ENCODE measurements at places on chromosomes 2 and 18.

GRCh38 chr2:69253611-69254301 is 133.3 kb downstream of the GFPT1 start:
- no peak for DNase-seq

DNA sequence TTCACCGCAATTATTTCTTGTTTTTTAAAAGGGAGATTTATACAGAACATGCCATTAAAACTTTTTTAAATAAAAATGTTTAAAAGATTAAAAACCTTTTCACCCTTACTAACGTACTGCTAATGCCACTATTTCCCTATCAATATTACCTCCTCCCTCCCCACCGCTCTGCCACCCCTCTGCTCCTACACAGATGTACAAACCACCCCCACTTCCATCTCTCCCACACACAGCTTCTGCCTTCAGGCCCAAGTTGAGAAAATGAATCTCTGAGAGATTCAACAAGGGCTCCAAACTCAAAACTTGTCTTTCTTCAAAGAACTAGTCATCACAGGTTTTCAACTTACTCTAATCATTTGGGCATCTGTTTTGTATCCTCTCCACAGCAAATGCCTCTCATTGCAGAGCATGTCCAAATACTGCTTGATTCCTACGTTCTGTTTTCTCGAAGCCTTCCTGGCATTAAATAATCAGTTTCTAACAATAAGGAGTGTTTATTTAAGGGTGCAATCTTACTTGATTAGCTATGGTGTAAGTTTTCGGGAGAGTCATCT is 32.1 kb downstream of the FARSB start:
- DNase-seq, result no peak

GRCh38 chr2:152200101-152200500 is 24.5 kb upstream of the STAM2 start:
- DNase-seq, result no peak

DNA sequence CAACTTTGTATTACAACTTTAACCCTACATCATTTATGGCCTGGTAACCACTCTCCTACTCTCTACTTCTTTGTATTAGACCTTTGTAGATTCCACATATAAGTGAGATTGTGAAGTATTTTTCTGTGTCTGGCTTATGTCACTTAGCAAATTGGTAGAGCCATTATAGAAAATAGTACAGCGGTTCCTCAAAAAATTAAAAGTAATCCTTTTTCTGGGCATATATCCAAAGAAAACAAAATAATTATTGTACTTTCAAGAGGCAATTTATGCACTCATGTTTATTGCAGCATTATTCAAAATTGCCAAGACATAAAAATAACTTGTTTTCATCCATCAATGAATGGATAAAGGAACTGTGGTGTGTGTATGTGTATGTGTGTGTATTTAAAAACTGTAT is 537.5 kb upstream of the FSIP2 start:
- DNase-seq, result no peak

DNA sequence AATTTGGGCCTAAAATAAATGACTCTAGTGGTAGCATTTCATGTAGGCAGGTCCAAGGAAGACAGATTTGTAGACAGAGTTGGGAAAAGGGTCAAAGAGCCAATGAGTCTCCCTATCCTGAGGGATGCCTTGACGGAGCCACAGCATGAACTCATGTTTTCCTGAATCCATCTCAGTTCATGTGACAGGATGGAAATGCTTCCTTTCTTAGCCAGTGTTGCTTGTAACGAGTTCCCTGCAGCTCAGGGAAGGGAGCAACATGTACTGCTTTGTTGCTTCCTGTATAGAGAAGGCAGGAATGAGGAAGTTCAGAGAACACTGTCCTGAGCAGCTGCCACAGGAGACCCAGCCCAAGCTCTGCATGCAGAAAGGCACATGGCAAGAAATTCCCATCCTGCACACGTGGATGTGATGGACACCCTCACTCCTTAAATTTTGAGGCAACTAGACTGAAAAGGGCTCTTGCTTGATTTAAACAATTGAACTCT is 27.9 kb downstream of the TMEM17 start:
- DNase-seq, result no peak

DNA sequence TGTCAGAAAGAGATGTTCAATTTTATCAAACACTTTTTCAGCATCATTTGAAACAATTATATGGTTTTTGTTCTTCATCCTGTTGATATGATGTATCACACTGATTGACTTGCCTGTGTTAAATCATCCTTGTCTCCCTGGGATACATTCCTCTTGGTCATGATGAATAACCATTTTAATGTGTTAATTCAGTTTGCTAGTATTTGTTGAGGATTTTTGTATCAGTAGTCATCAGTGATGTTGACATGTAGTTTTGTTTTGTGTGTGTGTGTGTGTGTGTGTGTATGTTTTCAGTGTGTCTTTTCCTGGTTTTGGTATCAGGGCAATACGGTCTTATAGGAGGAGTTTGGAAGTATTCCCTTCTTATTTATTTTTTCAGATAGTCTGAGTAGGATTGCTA is 325.4 kb downstream of the ZNF804A start:
- DNase-seq, result no peak

- DNase-seq, result no peak
Measured at GRCh38 chr18:35564795-35565453, 16.6 kb upstream of the GALNT1 start.

DNA sequence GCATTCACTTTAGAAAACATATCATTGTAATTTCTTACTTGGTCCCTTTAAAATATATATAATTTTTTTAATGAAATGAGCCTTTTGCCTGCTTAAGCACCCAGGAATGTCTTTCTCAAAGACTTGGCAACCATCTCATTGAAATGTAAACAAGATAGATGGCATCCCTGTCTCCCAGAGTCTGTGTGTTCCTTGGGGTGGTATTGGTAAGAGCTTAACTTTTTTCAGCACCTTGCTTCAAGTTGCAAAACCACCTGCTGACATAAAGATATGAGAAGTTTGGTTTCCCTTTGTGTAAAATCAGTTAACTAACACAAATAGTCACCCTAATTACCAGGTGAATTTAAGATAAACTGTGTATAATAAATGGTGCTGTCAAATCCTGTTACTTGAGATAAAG is 266.9 kb downstream of the DSC3 start:
- DNase-seq, result no peak

Measured in activated naive CD4-positive, alpha-beta T cell (primary cell).